Cortex of kidney (tissue), 1 donor: ENCODE measurements at places on chromosomes 11 and 22.

GRCh38 chr11:15045209-15045608 is 28.2 kb upstream of the CALCB start:
- DNase-seq, result no peak

- no peak for DNase-seq
These were observed 77.5 kb upstream of the MYOD1 start for GRCh38 chr11:17641792-17642350.

DNA sequence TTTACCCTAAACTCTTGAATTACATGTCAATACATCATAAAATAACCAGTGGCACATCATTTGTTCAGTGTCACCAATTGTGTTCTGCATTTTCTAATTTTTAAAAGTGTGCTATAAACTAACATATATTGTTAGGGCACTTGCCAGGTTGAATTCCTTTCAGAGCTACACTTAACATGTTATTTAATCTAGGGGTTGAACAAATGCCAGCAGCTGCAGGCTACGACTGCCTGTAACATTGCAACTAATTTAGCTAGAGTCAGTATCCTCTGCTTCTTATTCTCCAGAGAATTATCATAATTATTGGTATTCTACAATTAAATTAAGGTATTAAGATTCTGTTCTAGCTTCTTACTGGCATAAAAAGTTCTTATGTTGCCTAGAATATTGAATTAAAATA is 46.4 kb upstream of the ARHGAP42 start:
- DNase-seq, result no peak

GRCh38 chr22:48258064-48258701 is 1495.7 kb downstream of the TBC1D22A start:
- no peak for DNase-seq

DNA sequence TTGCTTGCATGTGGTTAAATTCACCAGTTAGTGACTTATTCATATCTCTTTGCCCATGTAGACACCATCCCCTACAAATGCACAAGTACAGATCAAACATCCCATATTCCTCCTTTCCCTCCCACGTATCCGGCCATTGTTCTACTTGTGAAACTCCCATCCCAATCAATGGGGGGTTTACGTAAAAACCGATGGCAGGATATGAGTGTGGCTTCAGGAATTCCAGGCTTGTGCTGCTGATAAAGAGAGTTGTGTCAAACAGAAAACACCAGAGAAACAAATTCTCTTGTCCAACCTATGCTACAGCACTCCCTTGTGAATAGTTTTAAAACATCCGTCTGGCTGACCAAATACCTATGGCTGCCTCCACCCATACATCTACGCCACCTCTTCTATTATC is 15.5 kb downstream of the FLI1 start:
- no peak for DNase-seq

- DNase-seq, result no peak
These were observed 79.1 kb downstream of the UVRAG start for GRCh38 chr11:75894036-75894585.

DNA sequence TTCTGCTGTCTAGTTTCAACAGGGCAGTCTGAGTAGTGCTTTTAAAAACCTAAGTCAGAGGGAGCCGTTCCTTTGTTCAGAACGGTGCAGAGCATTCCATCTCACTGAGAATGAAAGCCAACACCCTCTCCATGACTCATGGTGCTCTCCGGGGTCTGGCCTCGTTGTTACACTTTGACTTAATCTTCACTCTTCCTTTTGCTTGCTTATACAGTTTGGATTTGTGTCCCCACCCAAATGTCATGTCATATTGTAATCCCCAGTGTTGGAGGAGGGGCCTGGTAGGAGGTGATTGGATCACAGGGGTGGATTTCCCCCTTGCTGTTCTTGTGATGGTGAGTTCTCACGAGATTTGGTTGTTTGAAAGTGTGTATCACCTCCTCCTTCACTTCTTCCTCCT is 292.2 kb downstream of the ST3GAL4 start:
- DNase-seq, result no peak

GRCh38 chr11:35433588-35433987 is 14.2 kb upstream of the SLC1A2 start:
- no peak for DNase-seq

DNA sequence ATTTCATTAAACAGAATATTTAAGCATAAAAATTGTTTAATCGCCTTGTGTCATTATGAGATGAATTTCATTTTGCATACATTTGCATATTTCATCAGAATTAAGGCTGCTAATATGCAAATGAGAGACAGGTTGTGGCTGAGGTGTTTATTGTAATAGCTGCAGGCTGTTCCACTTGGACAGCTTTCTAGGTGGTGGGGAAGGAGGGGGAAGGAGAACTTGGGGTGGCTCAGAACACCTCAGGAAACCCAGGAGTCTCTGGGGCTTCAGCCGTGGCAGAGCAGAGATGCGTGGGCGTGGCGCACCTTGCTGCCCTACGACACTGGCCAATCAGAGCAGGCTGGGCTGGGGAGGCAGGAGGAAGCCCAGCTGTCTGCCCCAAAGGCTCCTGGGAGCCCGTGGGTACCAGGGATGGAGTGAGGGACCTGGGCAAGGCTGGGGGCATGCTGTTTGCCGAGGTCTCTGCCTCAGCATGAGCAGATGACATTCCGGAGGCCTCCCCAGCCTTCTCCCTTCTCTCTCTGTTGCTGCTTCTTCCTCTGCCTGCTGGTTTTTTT is 542.9 kb downstream of the MN1 start:
- DNase-seq, result no peak

GRCh38 chr11:117199916-117200812 is 994 bp downstream of the TAGLN start:
- no peak for DNase-seq

DNA sequence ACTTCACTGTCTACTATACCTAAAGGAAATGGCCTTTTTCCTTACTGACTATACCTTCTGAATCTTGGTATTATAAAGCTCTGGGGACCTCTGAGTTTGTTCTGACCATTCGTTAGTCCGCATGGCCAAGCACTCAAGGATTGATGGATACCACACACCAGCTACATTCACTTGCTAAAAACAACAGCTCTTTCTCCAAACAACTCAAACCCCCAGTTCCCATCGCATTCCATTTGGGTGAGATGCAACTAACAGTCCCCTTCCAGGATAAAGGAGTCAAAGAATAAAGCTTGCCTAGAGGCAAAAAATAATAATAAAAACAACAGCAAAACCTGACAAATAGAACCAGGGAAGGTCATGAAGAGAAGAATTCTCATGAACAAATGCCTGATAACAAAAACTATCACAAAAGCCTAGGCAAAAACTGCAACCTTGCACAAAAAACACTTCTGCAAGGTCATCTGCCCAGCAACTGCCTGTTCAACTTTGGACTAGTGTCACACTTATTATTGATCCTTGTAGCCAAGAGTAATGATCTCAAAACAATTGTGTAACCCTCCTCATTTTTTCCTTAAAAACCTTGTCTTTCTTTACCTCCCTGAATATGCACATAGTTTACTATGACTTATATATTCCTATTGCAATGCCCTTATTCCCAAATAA is 139.0 kb upstream of the GUCY1A2 start:
- no peak for DNase-seq

DNA sequence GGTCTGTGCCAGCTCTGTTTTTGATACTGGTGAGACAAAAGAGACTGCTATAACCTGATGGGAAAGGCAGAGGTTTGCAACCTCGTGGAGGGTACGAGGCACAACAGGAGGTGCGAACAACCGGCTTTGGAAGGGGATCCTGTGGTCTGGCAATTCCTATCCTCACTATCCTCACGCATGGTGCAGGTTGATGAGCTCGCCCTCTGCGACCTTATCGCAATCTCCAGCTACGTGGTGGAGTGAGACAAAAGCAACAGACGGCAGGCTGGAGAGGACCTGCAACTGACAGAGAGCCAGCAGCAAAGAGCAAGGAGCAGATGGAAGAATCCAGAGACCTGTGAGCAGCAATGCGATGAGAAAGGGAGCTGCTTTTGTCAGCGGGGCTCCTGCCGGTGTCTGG is 47.3 kb upstream of the TSKU start:
- no peak for DNase-seq

GRCh38 chr11:8652140-8652539 is 30.3 kb downstream of the TRIM66 start:
- DNase-seq, result no peak

GRCh38 chr11:45187375-45187774 is 40.9 kb downstream of the PRDM11 start:
- no peak for DNase-seq

DNA sequence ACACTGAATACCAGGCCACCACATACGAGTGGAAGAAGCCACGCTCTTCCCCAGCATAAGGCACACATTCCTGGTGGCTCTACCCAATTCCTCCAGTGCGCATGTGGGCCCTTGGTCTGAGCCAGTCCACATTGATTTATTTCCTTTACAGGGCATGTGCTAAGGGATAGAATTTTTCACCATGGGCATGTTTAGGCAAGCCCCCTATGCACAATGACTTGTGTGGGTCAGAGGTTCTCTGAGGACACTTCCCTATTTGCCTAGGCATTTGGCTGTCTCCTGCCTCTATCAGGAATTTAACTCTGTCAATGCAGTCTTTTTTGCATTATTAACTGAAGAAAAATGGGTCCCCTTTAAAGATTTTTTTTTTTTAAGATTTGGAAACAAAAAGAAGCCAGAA is 718.1 kb downstream of the NTM start:
- DNase-seq, result no peak

DNA sequence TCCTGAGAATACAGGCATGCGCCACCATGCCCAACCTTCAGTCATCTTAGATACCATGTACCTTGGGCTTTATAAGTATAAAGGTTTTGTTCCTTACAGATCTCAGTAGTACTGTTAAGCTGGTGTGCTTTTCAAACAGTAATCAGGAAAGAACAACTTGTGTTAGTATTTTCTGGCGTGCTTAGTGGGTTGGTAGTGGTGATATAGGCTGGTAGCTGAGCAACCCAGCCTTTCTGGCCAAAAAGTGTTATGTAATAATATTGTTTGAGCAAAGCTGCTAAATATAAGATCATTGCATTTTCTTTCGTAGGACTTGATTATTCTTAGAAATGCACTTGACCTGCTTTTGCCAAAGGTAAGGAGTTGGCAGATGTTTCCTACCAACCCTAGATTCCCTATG is 6.5 kb downstream of the ADSL start:
- no peak for DNase-seq

GRCh38 chr11:64291262-64291751 is at the start of gene KCNK4:
TSS of gene KCNK4 (plus strand) at chr11:64291302. CDS start at chr11:64293019, 1,717 bp downstream.
- no peak for DNase-seq

DNA sequence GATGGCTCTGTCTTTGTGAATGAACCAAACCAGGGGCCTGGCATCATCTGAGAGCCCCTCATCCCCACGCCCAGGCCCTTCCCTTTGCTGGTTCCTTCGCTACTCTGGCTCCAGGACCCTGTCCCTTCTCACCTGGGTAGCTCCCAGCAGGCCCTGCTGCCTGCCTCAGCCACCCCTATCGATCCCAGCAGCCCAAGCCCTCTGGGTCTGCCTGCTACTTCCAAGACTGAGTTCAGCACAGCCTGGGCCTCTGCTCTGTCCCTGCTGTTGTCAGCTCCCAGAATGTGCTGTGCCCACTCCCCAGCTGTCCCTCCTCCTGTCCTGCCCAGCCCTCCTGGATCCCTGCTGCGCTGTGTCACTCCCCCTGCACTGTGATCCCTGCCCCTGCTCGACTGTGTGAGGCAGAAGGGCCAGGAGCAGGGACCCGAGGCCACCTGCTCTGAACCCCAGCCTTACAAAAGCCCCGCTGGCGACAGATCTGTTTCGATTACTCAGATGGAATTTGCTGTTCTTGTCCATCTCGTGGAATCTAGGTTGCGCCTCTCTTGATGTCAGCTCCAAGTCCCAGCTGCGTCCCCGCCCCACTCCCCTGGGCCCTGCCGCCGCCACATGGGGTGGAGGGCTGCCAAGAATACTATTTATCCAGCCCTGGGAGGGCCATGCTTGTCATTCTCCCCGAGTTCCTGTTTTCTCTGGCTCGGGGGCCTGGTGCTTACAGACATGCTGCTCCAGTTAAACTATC is 13.0 kb downstream of the MRPL21 start:
- no peak for DNase-seq

DNA sequence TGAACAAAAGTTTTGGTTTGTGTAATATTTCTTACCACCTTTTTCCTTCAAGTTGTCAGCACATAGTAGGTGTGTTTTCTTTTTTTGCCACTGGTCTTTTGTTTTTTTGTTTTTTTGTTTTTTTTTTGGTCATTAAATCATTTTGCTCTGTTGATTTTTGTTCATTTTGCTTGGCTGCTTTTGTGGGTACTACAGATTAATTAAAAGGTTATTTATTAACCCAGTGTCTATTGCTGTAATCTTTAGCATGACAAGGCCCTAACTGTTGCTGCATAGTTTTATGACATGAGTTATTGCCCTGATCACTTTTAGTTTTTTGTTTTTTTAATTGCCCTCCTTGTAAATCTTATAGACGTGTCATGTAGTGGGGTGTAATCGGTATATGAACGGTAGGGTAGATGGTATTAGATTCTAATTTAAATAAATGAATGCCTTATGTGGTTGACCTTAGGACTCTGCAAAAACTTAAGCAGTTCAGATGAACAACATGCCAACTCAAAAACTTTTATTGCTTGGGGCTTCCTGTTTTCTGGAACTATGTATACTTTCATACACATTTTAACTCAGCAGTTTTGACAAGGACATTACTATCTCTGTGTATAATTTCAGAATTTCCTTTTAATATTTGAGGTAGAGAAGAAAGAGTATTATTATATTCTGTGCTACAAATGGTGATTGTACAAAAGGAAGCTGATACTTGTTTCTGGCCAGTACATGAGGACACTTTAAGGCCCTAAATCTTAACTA is 7.9 kb downstream of the EWSR1 start:
- DNase-seq, result no peak

DNA sequence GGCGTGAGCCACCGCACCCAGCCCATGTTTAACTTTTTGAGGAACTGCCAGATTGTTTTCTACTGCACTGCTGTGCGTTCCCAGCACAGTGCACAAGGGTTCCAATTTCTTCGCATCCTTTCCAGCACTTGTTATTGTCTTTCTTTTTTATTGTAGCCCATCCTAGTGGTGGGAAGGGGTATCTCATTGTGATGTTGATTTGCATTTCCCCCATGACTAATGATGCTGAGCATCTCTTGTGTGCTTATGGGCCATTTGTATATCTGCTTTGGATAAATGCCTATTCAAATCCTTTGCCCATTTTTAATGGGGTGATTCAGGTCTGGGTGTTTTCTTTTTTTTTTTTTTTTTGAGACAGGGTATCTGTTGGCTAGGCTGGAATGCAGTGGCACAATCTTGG is 36.6 kb upstream of the SYT7 start:
- DNase-seq, result no peak

DNA sequence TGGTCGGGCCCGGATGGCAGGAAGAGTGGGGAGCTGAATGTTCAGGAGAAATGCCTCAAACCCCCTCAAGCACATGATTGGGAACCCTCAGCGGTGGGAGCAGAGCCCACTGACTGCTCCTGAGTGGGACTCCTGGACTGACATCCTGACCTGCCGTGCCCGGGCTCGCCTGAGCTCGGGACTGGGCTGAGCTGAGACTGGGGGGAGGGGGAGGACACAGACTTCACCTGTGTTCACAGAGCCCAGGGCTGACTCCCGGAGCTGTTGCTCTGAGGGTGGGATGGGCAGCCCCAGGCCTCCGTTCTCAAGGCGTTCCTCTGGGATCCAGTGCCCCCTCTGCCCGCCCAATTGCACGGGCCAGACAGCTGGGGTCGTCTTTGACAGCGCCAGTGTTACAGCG is 24.6 kb downstream of the DAGLA start:
- DNase-seq, result no peak
